Fibroblast of skin of left biceps (primary cell): ENCODE measurements at places on chromosomes 1 and 21.

- no peak for DNase-seq
These were observed 30.1 kb upstream of the ARHGEF10L start for GRCh38 chr1:17509363-17509762.

- DNase-seq: no peak
These were observed 61.9 kb upstream of the RABGAP1L start for GRCh38 chr1:174097426-174097825.

DNA sequence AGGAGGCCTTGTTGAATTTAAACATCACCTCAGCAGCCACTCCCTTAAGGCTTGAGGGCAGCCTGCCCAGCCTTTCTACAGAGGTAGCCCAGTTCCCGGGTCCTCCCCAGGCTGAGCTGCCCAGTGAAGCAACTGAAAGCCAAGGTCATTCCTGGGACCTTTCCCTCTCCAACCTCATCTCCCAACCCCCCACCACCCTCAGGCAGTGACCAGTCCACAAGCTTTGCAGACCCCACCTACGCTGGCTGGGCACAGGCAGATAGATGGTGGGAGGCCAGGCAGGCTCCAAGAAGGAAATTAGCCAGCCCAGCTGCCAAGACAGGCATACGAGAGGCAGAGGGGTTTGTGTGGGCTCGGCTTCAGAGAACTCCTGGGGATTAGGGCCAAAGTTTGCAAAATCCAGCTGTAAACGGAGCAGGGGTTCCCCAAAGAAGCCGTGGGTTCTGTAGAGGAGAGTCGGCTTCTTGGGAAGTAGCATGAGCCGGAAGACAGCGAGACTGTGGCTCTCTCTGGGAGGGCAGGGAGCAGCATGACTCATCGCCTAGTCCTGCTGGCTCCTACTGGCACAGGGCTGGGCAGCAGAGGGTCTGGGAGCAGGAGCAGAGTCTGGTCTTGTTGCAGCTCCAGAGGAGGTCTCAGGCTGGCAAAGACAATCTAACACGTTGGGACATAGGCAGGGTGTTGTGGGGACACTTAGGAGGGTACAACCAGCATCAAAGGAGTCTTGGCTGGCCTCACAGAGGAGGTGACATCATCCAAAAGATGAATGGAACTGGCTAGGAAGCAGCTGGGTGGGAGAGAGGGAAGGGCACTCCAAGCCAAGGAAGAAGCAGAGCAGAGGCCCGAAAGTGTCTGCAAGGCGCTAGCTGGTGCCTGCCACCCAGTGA is 2.8 kb upstream of the ZC3H12A start:
- DNase-seq: no peak

DNA sequence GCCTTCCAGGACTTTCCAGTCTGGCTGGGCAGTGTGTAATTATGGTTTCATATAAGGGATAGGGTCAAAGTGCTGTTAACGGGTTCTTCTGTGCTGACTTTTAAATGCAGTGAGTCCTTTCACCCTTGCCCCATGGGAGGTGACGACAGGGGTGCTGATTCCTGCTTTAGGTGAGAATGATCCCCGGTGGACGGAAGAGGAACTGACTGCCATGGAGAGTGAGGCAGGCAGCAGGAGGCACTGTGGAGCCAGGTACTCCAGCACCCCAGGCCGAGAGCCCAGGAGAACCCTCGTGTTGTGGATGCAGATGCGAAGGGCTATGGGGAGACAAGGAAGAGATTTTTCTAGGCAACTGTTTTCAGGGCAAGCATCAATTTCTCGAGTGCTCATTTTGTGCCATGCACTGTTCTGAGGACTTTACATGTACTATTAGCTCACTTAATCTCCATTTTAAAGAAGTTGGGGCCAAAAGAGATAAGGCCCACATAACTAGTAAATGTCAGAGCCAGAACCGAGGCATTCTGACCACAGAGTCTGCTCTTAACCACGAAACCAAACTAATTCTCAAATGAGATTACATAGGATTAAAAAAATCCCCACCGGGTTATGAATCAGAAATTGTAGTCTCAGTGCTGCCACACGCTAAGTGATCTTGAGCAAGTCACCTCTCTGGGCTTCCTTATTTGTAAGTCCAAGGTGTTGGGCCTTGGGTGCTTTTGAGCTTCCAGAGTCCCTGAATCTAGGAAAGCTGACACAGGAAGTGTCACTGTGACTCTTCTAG is 28.2 kb downstream of the STPG1 start:
- no peak for DNase-seq

GRCh38 chr1:117607471-117607870 is 1.6 kb downstream of the TENT5C start:
- no peak for DNase-seq

DNA sequence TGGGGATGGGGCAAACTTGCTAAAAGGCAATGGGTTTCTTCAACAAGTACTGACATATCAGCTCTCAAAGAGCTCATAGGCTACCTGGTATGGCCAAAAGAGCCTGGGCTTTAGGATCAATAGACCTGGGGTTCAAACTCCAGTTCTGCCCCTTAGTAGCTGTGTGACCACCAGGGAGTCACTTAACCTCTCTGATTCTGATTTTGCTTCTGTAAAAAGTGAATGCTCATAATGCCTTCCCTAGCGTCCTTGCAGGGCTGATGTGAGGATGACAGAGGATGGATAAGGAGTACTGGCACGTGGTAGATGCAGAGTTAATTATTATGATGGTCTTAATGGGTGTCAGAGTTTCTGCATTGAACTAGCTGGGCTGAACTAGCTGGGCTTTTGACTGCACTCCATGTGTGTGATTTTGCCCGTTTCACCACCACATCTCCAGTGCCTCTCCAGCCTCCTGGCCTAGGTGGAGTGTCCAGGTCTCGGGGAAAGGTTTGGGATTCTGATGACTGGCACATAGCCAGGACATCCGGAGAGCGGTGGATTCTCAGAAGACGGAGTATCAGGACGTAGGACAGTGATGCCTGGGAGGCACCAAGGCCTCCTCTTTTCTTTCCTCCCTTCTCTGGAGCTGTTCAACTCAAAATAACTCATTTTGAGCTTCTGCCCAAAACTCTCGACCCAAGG is 15.2 kb downstream of the DISP3 start:
- no peak for DNase-seq

DNA sequence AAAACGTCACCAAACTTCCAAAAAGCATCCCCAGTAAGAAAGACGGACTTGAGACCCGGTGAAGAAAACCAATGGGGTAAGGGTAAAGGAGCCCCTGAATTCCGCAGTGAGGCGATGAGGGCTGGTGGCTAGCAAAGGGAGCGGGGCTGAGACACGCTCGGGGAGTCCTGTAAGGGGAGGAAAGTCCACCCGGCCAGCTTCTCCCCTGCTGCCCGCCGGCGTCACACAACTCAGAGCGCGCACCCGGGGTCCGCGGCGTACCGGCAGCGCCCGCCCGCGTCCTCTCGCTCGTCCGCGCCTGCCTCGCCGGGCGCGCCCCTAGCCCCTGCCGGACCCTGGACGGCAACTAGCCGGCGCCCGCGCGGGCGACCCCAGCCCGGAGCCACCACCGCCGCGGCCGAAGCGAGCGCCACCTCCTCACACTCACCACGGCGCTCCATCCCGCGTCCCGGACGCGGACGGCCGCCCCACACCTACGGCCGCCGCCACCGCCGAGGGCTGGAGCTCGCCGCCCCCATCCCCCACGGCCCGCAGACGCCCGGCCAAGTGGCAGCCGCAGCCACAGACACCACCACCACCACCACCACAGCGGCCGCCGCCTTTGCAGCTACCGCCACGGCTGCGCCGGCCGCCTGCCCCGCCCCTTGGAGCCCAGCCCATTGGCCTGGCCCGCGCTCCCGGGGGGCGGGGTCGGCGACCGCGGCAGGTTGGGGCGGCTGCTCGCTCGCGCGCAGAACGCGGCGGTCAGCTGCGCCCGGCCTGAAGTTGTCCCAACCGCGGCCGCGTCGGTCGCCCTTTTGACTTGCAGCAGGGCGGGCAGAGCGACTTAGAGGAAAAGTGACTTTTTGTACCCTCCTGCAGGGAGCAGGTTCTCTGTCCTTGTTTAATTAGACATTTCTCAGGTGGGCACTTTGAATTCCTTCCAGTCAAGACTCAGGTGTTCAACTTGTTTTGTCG is 10.0 kb upstream of the ARHGAP29 start:
- DNase-seq: no peak

DNA sequence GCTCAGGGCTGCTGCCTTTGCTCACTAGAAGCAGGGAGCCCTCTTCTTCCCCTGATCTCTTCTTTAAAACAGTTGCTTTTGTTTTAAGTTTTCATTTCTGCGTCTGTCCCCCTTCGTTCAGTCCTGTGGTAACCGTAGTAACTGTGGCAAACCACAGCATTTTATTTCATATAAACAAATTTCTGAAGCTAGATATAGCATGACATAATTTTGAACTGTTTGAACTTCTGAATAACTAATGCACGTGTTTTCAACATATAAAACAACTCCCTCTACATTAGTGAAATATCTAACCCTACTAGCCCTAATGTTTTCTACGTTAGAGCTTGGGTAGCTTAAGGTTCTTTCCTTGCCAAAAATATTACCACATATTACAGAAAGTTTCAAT is 104.6 kb downstream of the DISP1 start:
- DNase-seq: peak; percentile 31

- no peak for DNase-seq
These were observed 6.9 kb downstream of the MX2 start for GRCh38 chr21:41368735-41369104.

GRCh38 chr1:169860187-169860586 is 33.5 kb downstream of the SCYL3 start:
- no peak for DNase-seq

- no peak for DNase-seq
These were observed 34.4 kb downstream of the NENF start for GRCh38 chr1:212466898-212467650.

- no peak for DNase-seq
These were observed 263.2 kb downstream of the TM2D1 start for GRCh38 chr1:61461406-61462384.

GRCh38 chr1:241208910-241209379 is 148.1 kb downstream of the RGS7 start:
- DNase-seq: no peak

- DNase-seq: no peak
These were observed 37.8 kb upstream of the ETV3 start for GRCh38 chr1:157176016-157176415.

GRCh38 chr1:25569597-25570396 is 26.4 kb downstream of the LDLRAP1 start:
- DNase-seq: no peak

DNA sequence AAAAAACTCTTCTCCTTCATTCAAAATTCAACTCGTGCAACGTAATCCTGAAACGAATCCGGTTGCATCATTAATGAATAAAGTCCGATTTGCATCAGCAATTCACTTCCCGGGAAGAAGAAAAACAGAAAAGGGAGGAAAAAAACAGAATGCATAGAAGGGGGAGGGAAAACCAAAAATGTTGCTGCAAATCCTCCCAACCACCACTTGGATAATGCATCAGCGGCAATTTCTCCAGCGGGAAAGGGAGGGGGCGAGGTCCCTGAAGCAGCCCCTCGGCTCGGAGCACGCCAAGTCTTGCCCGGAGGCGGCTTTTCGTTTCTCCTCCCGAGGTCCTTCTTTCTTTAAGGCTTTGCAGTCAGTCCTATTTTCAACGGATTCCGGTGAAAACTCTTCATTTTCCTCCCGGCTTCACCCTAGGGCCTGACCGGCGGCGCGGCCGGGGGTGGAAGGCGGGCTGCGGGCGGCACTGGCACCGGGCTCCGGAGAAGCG is 723 bp downstream of the CDC42BPA start:
- DNase-seq: peak; percentile 33

GRCh38 chr1:164971391-164971790 is 385.1 kb downstream of the LMX1A start:
- no peak for DNase-seq

DNA sequence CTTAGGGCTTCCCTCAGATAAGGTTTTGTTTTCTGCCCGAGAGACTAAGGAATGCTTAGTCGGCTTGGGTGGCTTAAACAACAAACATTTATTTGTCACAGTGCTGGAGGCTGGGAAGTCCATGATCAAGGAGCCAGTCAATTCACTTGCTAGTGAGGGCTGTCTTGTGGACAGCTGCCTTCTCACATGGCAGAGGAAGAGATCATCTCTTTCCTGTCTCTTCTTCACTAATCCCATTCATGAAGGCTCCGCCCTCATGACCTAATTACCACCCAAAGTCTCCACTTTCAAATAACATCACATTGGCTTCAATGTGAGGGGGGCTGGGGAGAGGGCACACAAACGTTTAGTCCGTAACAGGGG is 50.5 kb upstream of the IL12RB2 start:
- no peak for DNase-seq

DNA sequence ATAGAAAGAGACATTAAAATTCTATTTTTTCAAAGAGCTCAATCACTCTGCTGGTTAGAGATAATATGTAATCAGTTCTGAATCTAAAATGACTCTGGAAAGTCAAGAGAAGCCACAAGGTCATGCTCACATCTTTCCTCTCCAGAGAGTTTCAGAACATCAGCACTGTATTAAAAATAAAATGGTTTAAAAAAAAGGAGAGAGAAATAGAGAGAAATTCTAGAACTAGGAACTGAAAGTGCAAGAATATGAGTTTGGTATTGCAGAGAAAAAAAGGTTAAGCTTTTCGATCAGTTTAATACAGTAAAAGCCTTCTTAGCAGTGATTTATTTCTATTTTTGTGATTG is 44.0 kb upstream of the DIPK1A start:
- no peak for DNase-seq

DNA sequence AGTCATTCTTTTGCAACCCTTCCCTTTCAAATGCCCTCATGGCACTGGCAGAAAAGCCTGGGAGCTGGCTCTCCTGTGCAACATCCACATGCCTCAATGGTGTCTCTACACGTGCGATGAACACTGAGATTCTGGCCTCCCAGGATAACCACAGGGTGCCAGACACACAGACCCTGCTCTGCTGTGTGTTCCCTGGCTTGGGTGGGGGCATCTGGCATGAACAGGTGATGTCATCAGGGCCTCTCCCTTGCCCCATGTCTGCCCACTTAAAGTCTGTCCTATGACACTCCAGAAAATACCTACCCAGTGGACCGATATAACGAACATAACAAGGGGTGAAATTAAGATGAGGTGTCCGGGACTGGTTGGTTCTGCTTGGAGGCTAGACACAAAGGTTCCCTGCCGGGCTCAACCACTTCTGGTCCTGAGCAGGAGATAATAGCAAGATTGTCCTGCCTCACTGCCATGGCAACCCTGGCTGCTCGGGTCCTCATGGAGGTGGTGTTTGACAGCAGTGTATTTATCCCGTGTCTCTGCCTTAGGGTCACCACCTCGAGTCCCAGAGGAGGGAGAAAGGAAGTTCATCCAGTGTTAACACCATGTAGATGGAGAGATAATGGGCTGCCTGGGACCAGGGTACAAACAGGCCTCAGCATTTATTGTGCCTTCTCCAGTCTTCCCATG is 19.3 kb downstream of the INSRR start:
- DNase-seq: no peak

DNA sequence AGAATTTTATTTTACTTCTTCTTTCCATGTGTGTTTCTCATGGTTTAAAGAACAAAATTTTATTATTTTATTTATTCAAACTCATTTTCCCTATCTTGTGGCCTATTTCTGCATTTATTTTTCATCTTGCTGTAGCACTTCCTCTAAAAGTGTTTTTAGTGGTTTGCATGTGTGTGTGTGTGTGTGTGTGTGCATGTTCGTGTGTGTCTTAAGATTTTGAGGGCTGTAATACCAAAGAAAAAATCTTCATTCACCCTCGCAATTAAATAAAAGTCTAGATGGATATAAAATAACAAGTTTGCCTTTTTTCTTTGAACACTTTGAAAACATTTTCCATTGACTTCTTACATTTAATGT is 24.6 kb upstream of the FCRL3 start:
- no peak for DNase-seq

GRCh38 chr1:14129009-14129408 is 429.0 kb downstream of the PRDM2 start:
- no peak for DNase-seq
